Liver (tissue), 10 donors: ENCODE measurements at places on chromosomes 2 and 18. TPM values are rescaled to one million over a fixed set of nuclear protein-coding genes. Genes with fewer than 3 reads are reported as not detected.
A peak's percentile ranks its signal among the peaks of the same experiment; 100 is the strongest.

Gene SERPINB11
- total RNA-seq, result 0.47 TPM

Gene EFEMP1
- total RNA-seq, result 9.2 TPM

DNA sequence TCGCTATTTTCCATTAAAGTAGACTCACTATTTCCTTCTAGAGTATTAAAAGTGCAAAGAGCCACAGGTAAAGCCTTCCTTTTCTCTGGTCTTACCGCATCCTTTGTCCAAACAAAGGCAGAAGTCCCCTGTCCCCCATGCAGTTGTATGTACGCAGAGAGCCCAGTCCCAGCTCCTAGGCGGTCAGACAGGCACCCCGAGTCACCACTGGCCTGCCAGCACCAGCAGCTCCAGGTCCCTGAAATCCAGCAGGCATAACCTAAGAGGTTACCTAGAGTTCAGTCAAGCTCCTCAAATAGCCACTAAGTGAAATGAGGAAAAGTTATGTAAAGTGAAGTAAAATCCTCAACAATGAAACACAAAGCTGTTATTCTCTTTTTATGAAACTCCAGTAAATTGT lies 60.4 kb upstream of the TWIST2 start:
- H3K27me3 ChIP-seq, result no peaks in the 10 kb centered on the region
- no peak overlapping the region for H3K27ac ChIP-seq
- H3K4me1 ChIP-seq, result no peaks in the 10 kb centered on the region

DNA sequence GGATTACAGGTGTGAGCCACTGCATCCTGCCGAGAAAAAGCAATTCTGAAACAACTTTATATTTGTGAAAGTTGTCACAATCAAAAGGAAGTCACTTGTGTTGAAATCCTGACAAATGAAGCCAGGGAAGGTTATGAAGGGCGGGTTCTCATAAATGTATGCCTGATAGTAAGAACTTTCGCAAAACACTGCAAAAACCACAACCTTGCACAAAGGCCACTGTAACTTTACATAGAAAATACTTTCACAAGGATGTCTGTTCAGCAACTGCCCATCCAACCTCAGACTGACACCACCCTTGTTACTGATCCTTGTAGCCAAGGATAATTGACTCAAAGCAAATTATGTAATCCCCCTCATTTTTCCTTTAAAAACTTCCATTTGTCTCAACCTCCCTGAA lies 90.6 kb downstream of the SLC4A3 start:
- no peaks in the 10 kb centered on the region for H3K36me3 ChIP-seq
- no peak overlapping the region for H3K4me3 ChIP-seq
- no peaks in the 10 kb centered on the region for H3K27me3 ChIP-seq

DNA sequence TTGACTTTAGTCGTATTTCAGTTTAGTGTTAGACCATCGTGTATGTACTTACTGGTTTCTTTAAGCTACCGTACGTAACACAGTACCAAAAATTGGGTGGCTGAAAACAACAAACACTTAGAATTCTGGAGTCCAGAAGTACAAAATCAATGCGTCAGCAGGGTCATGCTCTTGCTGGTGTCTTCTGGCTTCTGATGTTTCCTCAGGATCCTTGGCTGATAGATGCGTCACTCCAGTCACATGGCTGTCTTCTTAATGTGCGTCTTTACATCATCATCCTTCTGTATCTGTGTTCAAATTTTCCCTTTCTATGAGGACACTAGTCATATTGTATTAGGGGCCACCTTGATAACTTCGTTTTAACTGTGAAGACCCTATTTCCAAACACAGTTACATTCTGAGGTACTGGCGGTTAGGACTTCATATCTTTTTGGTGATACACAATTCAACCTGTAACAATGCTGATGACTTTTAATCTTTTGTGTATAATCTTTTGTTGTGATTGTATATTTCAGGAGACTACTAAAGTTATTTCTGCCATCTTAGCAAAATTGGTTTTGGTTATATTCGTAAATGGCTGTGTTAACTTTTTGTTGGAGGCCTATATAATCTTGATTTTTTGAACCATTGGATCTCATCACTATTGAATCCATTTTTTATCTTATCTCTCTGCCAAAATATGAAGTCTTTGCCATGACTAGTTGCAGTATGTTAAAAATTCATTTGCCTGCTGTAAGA lies 25.4 kb downstream of the ACTR3 start:
- H3K4me3 ChIP-seq, result no peak overlapping the region
- H3K27me3 ChIP-seq, result no peaks in the 10 kb centered on the region
- peaks cover 8% of the 10 kb centered on the region for H3K36me3 ChIP-seq
- no peak for DNase-seq
- H3K4me1 ChIP-seq, result no peaks in the 10 kb centered on the region
- no peak overlapping the region for H3K27ac ChIP-seq

- H3K4me1 ChIP-seq, result no peaks in the 10 kb centered on the region
- no peak for DNase-seq
- no peak overlapping the region for H3K27ac ChIP-seq
- no peaks in the 10 kb centered on the region for H3K36me3 ChIP-seq
These were observed 19.6 kb downstream of the SEC11C start for GRCh38 chr18:59159265-59159664.

- H3K27me3 ChIP-seq, result no peaks in the 10 kb centered on the region
- no peak overlapping the region for H3K27ac ChIP-seq
- H3K4me1 ChIP-seq, result no peaks in the 10 kb centered on the region
- no peaks in the 10 kb centered on the region for H3K36me3 ChIP-seq
- H3K4me3 ChIP-seq, result no peak overlapping the region
- no peak for DNase-seq
These were observed 82.4 kb upstream of the HPCAL1 start for GRCh38 chr2:10220045-10220901.

Gene STRADB
- total RNA-seq, result 56.1 TPM

DNA sequence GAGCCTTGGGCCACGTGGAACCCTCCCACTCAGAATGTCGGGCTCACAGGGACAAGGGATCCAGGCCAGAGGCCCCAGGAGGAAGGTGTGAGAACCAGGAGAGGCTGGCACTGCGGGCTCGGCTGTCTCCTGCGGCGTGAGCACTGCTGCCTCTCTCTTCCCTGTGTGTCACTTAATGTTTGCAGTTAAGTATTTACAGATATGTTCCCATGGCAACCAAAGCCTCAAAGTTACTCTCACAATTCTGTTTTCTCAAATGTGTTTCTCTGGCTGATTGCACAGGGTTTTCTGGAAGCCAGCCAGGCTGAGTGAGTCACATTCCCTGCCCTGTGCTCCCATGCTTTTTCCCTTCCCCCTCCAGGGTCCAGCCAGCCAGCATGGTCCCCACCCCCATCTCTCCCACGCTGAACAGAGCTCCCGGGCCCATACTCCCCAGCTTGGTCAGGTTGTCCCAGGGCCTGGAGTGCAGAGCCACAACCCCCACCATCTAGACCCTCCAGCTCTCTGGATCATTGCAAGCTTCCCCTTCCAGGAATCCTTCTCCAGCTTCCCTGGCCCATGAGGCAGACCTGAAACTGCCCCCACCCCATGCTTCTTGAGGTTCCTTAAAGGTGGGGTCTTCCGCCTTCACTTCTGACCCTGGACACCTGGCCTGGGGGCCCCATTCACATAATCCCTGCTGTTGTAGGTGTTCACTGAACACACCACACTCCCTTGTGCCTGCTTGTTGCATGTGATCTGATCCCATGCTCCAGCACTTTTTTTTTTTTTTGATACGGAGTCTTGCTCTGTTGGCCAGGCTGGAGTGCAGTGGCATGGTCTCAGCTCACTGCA lies 265.9 kb downstream of the CELF4 start:
- H3K27ac ChIP-seq, result no peak overlapping the region
- no peaks in the 10 kb centered on the region for H3K36me3 ChIP-seq
- no peaks in the 10 kb centered on the region for H3K27me3 ChIP-seq
- H3K4me3 ChIP-seq, result no peak overlapping the region
- peaks cover 4% of the 10 kb centered on the region for H3K4me1 ChIP-seq

DNA sequence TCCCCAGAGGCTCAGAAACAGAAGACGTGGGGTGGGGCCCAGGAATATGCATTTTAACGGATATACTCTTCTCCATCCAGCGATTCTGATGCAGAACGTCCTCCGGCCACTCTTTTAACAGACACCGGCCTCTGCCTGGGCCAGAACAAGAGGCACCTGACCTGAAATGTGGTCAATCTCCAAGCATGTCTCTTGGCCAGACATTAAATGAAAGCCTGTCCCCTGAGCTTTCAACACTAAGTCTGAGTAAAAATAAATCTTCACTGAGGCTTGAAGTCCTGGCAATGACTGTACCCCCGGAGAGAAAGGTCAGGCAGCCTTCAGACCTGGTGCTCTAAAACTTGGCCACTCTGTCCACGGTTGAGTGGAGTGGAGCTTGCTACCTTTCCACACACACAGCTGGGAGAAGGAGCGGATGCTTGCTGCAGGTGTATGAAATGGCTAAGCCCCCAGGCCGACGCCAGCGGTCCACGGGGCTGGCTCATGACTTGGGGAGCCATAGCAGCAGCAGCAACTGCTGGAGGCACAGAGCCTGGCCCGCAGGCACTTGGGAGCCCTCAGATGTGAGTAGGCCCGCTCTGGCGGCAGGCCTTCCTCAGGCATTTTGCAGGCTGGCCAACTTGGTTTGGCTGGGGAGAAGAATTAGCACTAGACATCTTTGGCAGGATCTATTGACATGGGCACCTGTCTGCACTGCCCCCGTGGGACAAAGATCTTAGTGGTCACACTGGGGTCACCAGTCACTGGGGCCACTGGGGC lies 79.7 kb downstream of the TMEM17 start:
- no peak for DNase-seq
- no peak overlapping the region for H3K27ac ChIP-seq
- no peaks in the 10 kb centered on the region for H3K4me1 ChIP-seq
- no peak overlapping the region for H3K4me3 ChIP-seq
- no peaks in the 10 kb centered on the region for H3K36me3 ChIP-seq

DNA sequence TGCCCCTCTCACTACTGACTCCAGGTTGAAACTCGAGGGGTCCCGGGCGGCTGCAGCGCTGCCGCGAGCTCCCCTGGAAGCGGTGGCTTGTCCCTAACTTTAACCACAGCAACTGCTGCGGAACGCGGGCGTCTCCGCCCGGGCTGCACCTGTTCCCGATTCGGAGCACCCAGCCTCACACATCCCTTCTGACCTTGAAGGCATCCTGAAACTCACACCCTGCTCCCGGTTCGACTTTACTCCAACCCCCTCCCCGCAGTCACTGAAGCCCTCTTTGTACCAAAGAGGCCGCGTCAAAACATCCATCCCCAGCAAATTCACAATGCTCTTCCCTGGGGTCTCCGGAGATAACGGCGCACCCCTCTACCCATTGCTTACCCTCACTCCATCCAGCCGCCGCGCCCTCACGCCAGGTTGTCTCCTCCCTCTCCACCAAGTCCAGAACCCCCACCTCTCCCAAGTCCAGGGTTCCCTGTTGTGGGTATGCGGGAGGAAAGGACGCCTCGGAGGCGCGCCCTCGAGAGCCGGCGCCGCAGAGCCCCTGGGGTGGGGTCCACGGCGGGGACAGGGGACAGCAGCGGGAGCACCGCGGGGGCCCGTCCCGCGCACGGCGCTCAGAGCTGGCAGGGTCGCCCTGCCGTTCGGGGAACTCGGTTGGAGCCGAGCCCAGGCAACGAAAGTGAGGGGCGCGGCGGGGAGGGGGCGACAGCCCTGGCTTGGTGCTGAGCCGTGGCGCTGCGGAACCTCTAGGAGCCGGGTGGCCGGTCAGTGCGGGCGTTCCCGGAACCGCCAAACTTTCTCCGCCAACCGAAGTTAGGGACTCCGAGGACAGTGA lies 934 bp downstream of the MYO5B start:
- H3K27me3 ChIP-seq, result no peaks in the 10 kb centered on the region
- peaks cover 12% of the 10 kb centered on the region for H3K4me1 ChIP-seq
- peak overlapping the region; percentile 39 for H3K27ac ChIP-seq
- H3K36me3 ChIP-seq, result no peaks in the 10 kb centered on the region
- peak overlapping the region; percentile 89 for H3K4me3 ChIP-seq

Gene GNAL
- 0.65 TPM for total RNA-seq

DNA sequence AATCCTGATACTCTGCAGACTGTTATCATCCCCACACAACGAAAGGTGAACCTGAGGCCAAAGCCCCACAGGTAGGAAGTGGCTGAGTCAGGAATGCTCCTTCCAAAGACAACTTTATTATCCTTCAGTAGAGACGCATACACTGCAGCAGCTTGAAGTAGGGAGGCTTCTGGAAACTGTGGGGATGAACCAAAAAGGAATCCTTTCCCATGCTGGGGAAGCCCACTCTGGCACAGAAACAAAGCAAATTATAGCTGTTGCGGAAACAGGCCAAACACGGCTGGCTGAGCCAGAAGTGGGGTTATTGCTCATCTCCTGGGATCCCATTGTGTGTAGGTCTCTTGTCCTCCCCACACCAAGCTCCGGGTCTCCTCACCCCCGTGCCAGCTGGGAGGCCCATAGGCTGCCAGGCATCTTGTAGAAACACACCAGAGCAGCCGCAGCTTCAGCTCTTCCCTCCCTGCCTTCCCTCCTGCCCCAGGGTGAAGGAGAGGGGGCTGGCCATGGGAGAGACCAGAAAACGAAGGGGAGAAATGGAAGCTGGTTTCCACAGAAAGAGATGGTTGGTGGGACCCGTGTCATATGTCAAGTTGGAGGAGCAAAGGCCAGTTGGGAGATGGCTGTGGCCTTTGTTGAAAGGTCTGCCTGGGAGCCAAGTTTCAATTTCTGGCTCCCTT lies 176.9 kb upstream of the NABP1 start:
- no peaks in the 10 kb centered on the region for H3K4me1 ChIP-seq
- no peak overlapping the region for H3K4me3 ChIP-seq
- no peaks in the 10 kb centered on the region for H3K36me3 ChIP-seq
- no peaks in the 10 kb centered on the region for H3K27me3 ChIP-seq

Gene MC2R
- total RNA-seq, result not detected

GRCh38 chr2:34161549-34161948 lies 562.5 kb upstream of the FAM98A start:
- no peaks in the 10 kb centered on the region for H3K36me3 ChIP-seq
- no peaks in the 10 kb centered on the region for H3K27me3 ChIP-seq
- H3K4me1 ChIP-seq, result no peaks in the 10 kb centered on the region

GRCh38 chr2:88125344-88125923 lies 2.4 kb downstream of the FABP1 start:
- peak overlapping the region; percentile 68 for H3K27ac ChIP-seq
- H3K27me3 ChIP-seq, result no peaks in the 10 kb centered on the region
- no peaks in the 10 kb centered on the region for H3K36me3 ChIP-seq
- no peak for DNase-seq
- H3K4me3 ChIP-seq, result peak overlapping the region; percentile 98

GRCh38 chr2:221518201-221518934 lies 53.7 kb downstream of the EPHA4 start:
- no peaks in the 10 kb centered on the region for H3K4me1 ChIP-seq
- H3K36me3 ChIP-seq, result no peaks in the 10 kb centered on the region
- no peaks in the 10 kb centered on the region for H3K27me3 ChIP-seq
- peak overlapping the region; percentile 18 for H3K27ac ChIP-seq
- DNase-seq, result no peak

DNA sequence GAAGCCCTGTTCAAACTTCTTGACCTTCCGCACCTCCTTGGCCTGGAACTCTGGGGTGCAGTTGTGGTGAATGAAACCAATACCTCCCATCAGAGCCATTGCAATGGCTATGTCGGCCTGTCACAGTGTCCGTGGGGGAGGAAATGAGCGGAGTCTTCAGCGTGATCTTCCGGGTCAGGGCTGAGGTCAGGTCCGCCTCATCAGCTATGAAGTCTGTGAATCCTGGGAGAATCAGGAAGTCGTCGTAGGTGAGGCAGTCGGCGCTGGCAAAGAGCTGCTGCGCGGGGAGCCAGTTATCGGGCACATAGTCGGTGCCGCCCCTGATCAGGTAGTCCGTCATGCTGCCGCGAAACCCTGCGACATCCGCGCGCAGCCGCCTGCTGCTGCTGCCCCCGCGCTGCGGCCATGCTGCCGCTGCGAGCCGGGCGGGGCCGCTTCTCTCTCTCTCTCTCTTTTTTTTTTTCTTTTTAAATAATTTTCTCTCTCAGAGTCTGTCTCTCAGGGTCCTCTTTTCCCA lies 154.1 kb upstream of the ZSWIM2 start:
- H3K4me3 ChIP-seq, result peak overlapping the region; percentile 6
- no peaks in the 10 kb centered on the region for H3K4me1 ChIP-seq
- H3K27ac ChIP-seq, result no peak overlapping the region
- no peak for DNase-seq
